ENCODE measurements at places on chromosomes 2 and 18. TPM values are rescaled to one million over a fixed set of nuclear protein-coding genes. Genes with fewer than 3 reads are reported as not detected.

- H3K4me3 ChIP-seq, result no peak overlapping the region
- H3K4me1 ChIP-seq, result no peaks in the 10 kb centered on the region
- H3K27ac ChIP-seq, result no peak overlapping the region
Observed at GRCh38 chr2:75592888-75593287, 32.1 kb upstream of the EVA1A start.

DNA sequence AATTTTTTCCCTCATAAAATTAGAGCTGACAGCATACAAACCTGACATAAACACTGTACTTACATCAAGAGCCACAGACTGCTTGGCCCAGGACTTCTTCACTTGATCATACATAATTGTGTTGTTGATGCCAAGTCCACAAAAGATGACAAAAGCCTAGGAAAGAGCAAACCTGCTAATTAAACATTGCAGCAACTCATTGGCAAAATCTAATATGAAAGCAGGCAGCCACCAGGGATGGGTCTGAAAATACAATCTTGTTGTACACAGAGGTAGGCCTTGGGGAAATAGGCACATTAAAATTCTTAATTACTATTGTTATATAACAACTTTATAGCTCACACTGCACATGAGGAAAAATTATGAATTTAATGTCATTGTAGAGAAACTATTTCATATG, 255.8 kb downstream of the PDE11A start:
- DNase-seq, result no peak
- H3K4me3 ChIP-seq, result no peak overlapping the region
- no peaks in the 10 kb centered on the region for H3K36me3 ChIP-seq
- no peaks in the 10 kb centered on the region for H3K27me3 ChIP-seq

GRCh38 chr2:53131416-53131815, 636.2 kb upstream of the CHAC2 start:
- no peaks in the 10 kb centered on the region for H3K36me3 ChIP-seq
- no peak for DNase-seq
- H3K4me1 ChIP-seq, result no peaks in the 10 kb centered on the region
- no peak overlapping the region for H3K27ac ChIP-seq
- no peaks in the 10 kb centered on the region for H3K27me3 ChIP-seq
- no peak overlapping the region for H3K4me3 ChIP-seq

- no peak overlapping the region for H3K4me3 ChIP-seq
- H3K27ac ChIP-seq, result no peak overlapping the region
- H3K4me1 ChIP-seq, result peaks cover 3% of the 10 kb centered on the region
Observed at GRCh38 chr2:28134262-28134812, 243.8 kb downstream of the BABAM2 start.

DNA sequence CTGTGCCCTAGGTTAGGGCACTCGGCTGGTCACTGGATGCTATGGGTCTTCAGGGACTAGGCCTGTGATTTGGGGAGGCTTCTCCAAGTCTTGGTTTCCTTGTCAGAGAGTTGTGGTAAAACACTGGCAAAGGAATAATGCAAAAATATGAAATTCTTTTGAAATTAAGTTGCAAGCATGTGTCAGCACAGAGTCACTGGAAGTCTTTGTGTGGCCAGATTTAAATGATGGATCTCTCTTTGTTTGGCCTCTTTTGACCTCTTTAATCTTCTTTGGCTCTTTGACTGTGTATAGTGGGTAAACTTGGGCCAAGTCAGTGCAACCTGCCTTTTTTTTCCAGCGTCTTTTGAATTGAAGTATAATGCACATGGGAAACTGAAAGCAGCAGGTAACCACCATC, 12.1 kb downstream of the HK2 start:
- no peaks in the 10 kb centered on the region for H3K36me3 ChIP-seq
- H3K4me1 ChIP-seq, result peaks cover 37% of the 10 kb centered on the region
- no peak for DNase-seq
- H3K27ac ChIP-seq, result peak overlapping the region; percentile 82
- peak overlapping the region; percentile 31 for H3K4me3 ChIP-seq

GRCh38 chr2:53103679-53104078, 663.9 kb upstream of the CHAC2 start:
- H3K27me3 ChIP-seq, result no peaks in the 10 kb centered on the region
- no peaks in the 10 kb centered on the region for H3K4me1 ChIP-seq
- no peak for DNase-seq
- no peaks in the 10 kb centered on the region for H3K36me3 ChIP-seq
- no peak overlapping the region for H3K4me3 ChIP-seq
- no peak overlapping the region for H3K27ac ChIP-seq

Gene CNGA3
- not detected for total RNA-seq

Gene C2orf66
- not detected for total RNA-seq

Gene PARD6G
- 4.8 TPM for total RNA-seq

Gene SFT2D3
- 9.5 TPM for total RNA-seq

Gene CROCC2
- not detected for total RNA-seq
